ENCODE measurements at places on chromosomes 13 and 19.
A peak's percentile ranks its signal among the peaks of the same experiment; 100 is the strongest.

DNA sequence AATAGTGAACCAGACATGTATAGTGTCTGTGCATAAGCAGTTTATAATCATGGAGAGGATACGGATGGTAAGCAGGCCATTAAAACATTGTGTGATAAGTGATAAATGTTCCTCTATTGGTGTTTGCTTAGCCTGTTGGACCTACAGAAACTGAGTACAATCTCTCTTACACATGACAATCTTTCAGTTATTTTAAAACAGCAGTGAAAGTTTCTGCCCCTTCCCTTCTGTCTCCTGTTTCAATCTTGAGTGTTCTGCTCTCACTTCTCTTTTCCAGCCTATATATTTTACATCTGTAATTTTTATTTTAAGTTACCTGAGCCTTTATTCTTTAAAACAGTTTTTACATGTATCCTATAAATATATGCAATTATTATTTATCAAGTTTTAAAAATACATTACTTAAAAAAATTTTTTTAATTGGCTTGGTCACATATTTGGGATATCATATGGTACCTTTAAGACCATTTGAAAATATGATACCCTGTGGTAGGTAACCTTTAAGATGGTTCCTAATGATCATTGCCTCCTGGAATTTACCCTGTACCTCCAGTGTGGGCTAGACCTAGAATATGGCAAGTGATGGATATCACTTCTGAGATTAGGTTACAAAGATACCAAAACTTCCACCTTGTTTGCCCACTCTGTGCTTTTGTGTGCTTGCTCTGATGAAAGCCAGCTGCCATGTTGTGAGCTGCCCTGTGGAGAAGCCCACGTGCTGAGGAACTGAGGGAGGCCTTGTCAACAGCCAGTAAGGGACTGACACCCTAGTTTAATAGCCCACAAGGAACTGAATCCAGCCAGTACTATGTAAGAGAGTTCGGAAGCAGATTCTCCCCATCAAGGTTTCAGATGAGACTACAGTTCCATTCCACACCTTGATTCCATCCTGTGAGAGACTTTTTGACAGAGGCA is 99.3 kb downstream of the DHRS12 start:
- no peak for DNase-seq

DNA sequence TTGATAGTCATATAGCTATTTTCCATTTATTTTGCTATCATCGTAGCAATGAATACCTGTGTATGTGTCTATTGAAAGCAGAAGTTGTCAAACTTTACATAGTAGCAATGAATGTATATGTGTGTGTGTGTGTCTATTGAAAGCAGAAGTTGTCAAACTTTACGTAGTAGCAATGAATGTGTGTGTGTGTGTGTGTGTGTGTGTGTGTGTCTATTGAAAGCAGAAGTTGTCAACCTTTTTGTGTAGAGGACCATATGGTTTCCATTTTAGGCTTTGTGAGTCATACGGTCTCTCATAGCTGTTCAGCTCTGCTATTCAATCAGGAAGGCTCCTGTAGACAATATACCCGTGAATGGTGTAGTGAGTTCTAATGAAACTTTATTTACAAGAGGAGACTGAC is 20.8 kb downstream of the NLRP4 start:
- no peak for DNase-seq

DNA sequence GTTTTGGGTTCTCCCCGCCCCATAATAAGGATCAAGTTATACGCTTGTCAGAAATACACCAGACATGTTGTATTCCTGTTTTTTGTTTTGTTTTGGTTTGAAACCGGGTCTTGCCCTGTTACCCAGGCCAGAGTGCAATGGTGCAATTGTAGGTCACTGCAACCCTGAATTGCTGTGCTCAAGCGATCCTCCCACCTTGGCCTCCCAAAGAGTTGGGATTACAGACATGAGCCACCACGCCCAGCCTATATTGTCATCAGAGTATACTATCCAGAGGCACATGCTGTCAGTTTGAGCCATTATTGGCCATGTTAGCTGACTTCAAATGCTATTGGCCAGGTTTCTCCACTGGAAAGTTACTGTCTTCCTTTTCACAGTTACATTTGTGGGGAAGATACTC is 9.8 kb downstream of the SAFB start:
- no peak for DNase-seq

DNA sequence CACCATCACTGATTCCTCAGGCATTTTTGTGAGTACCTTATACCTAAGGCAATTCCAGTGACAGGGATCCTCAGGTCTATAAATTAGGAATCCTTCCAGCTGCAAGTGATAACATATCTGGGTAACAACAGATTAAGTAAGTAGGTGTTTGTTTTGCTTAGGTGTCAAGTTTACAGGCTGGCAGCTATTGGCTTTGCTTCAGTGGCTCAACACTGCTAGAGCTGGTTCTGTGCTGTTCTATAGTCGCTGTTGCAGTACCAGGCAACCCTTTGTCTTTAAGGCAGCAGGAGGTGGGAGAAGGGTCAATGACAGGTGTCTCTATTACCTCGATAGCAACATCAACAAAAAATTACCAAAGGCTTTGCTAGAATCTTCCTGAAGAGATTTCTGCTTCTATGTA is 27.0 kb downstream of the SLC10A2 start:
- DNase-seq, result peak; percentile 9

DNA sequence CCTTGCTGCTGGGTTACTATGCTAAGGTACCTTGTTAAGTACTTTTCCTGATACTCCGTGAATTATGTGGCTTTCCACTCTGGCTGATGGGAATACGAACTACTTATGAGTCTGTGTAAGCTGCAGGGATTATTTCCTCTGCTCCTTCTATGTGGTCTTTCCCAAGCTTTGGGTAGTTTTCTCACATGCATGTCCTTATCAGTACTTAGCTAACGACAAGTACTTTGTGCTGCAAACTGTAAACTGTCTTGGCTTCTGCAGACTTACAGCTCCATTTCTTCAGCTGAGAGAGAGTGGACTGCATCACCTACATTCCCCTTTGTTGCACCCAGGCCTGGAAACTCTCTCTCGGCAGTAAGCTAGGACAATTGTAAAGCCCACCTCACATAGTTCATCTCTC is 76.6 kb downstream of the FGF9 start:
- no peak for DNase-seq

DNA sequence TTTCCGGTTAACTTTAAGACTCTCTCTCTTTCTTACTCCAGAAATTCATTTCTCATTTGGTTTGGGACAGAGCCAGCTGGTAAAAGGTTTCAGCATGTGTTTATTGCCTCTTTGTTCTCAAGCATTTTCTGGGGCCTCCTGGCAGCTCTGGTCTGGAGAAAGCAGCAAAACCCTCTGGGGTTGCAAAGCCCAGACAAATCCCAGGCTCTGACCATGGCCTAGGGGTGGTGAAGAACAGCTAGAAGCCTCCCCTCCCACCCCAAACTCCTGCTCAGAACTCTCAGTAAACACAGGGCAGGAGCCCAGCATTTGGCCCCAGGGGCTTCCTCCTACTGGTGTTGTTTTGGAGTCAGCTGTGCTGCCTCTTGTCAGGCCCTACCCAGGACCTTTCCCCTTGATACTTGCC is 124.2 kb upstream of the SERP2 start:
- no peak for DNase-seq
